Activated CD4-positive, alpha-beta T cell treated with anti-CD3 and anti-CD28 coated beads, Interleukin-2, amount 50 U/mL, for 4 hours (primary cell): ENCODE measurements at places on chromosomes 5 and 9.
A peak's percentile ranks its signal among the peaks of the same experiment; 100 is the strongest.

- DNase-seq = no peak
Observed at GRCh38 chr5:180649297-180650039, at the start of gene FLT4. Gene FLT4, minus strand, starts transcription at chr5:180649600. Its CDS starts 55 bp downstream, at chr5:180649545.

DNA sequence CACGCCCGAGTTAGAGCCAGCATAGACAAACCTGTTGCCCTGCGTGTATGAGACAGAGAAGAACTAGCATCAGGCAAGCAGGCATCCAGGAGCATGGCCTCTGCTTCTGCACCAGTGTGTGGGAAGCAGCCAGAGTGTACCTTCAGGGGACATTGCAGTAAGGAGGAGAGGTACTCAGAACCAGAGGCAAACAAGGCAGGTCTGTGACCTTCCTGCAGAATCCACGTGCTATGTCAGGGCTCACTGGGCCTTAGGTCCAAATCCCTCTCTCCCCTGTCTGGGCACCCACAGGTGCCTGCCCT, 63.0 kb downstream of the SECISBP2 start:
- DNase-seq = no peak

- DNase-seq = no peak
Observed at GRCh38 chr9:94700445-94700844, 26.1 kb upstream of the AOPEP start.

GRCh38 chr5:33195431-33196165, 245.2 kb upstream of the TARS1 start:
- DNase-seq = no peak

- DNase-seq = no peak
Observed at GRCh38 chr5:96094904-96095303, 133.3 kb upstream of the ELL2 start.

- DNase-seq = no peak
Observed at GRCh38 chr9:112258106-112258505, 75.3 kb downstream of the PTBP3 start.

DNA sequence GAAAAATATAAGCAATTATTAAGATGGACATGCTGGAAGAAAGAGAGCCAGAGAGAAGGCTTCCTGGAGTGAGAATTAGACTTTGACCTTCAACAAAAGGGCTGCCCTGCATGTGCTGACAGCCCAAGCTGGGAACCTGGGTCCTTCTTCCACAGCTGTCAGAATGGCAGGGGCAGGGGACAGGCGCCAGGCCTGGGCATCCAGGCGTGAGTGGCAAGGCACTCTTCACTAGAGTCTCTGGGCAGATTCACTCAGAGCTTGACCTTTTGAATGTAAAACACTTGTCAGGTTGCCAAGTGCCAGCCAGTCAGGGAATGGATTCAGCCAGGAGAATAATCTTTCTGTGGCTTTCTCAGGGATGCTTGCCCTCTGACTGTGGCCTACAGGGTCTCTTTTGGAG, 119.1 kb upstream of the CLINT1 start:
- DNase-seq = no peak

- DNase-seq = no peak
Observed at GRCh38 chr9:77183581-77183980, 6.2 kb downstream of the VPS13A start.

DNA sequence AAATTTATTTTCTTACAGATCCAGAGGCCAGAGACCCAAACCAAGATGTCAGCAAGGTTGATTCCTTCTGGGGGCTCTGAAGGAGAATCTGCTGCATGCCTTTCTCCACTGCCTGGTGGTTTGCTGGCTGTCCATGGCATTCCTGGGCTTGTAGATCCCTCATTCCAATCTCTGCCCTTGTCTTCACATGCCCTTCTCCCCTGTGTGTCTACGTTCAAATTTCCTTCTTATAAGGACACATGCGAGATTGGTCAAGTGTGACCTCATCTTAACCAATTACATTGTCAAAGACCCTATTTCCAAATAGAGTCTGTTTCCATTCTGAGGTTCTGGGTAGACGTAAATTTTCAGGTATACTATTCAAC, 84.5 kb upstream of the RAI14 start:
- DNase-seq = no peak

GRCh38 chr5:87081511-87082372, 185.9 kb upstream of the RASA1 start:
- peak; percentile 12 for DNase-seq

DNA sequence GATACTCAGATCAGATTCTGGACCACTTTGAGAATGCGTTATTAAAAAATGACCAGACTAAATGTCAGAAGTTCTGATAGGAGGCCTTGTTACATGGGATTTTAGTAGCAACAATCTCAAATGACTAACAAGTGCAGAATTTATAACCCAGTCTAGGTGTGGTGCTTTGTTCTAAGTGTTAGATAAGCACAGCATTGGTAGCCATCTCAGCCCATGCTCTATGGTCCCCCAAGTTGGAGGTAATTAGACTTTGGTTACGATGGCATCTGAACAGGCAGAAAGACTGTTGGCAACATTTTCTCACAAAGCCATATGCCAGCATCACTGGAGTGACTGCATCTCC, 140.4 kb upstream of the RPS23 start:
- DNase-seq = no peak

DNA sequence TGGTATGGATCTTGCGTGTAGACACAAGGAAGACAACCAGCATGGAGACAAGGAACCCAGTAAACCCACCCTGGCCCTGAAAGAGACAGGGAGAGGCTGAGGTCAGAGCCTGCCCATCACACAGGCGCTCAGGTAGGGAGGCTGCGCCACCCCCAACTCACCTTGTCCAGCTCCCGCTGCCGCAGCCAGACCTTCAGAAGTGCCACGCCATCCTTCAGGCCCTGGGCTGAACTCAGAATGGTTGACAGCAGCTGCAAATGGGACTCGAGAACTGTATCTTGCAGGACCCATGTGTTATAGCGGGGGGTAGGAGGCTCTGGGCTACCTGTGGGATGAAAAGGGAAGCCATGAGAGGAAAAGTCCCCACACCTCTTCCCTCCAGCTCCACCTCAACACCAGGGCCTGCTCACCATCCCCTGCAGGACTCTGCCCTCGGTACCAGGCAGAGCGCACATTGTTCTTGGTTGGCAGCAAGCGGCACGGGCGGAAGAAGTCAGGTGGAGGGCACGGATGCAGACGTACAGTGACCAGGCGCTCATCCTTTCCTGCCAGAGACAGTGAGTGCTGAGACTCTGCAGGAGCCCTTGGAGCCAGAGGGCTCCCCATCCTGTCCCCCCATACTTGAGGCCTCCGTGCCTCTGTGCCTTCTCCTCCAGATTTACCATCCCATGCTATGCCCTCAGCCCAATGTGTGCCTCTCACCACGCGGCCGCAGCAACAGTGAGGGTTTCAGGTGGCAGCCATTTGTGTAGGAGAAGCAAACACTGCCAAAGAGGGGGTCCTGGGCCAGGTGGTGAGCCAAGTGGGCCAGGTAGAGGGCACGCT, 4.7 kb downstream of the NOL6 start:
- DNase-seq = no peak

- no peak for DNase-seq
Observed at GRCh38 chr5:158039911-158040347, 181.0 kb upstream of the CLINT1 start.

- no peak for DNase-seq
Observed at GRCh38 chr5:129905473-129906176, 1.4 kb downstream of the CHSY3 start.

DNA sequence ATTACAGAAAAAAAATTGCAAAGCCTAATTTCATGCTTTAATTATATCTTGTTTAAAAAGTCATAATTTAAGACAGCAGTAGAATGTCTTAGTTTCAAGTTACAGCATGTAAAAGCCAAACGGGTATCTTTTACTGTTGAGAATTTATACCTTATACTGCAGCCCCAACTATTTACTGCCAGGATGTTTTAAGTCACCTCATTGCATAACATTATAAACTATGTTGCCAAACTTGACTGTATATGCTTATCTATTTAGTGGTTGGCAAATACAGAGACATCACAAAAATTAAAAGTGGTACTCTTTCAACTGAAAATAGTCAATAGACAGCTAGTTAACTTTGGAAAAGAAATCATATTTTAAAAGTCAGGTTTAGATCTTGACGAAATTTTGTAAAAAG, 119.5 kb downstream of the EDIL3 start:
- DNase-seq = no peak

GRCh38 chr5:132656774-132657355, 1.1 kb upstream of the IL13 start:
- no peak for DNase-seq

DNA sequence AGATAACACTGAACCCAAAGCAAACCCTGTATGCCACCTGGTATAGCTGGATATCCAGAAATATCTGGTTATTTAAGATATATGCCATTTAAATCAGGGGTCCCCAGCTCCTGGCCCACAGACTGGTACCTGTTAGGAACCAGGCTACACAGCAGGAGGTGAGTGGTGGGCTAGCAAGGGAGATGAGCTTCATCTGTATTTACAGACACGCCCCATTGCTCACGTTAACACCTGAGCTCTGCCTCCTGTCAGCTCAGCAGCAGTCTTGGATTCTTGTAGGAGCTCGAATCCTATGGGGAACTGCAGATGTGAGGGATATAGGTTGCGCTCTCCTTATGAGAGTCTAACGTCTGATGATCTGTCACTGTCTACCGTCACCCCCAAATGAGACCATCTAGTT, 646.6 kb downstream of the TLE4 start:
- DNase-seq = no peak

DNA sequence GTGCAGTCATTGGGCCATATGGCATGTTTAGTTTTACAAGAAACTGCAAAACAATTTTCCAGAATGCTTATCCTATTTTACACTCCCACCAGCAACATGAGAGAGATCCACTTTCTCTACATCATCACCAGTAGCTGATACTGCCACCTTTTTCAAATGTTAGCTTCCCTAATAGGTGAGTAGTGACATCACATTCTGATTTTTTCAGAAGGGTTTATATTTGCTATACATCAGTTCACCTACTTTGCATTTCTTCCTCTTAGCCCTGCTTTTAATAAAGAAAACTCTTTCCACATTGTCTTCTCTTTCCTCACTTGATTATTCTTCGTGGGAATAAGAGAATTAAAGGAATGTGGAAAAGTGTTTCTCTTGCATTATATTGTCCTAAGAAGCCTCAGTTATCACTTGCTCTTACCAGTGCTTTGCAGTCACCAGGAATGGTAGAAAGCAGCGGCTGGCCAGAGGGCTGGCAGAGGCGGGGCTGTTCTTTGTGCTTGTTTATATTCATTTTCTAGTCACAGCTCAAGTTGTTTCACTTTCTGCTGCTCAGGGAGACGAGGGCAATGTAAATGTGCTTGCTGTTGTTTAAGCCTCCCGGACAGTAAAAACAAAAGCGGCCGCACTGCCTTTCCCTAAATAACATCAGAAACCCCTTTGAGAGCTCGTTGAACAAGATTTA, 164.8 kb downstream of the HSD17B3 start:
- DNase-seq = no peak

GRCh38 chr9:68462105-68462775, 78.4 kb downstream of the TMEM252 start:
- DNase-seq = no peak

- no peak for DNase-seq
Observed at GRCh38 chr5:40089269-40089668, 590.4 kb upstream of the PTGER4 start.
